ENCODE measurements at places on chromosomes 16 and 17.

DNA sequence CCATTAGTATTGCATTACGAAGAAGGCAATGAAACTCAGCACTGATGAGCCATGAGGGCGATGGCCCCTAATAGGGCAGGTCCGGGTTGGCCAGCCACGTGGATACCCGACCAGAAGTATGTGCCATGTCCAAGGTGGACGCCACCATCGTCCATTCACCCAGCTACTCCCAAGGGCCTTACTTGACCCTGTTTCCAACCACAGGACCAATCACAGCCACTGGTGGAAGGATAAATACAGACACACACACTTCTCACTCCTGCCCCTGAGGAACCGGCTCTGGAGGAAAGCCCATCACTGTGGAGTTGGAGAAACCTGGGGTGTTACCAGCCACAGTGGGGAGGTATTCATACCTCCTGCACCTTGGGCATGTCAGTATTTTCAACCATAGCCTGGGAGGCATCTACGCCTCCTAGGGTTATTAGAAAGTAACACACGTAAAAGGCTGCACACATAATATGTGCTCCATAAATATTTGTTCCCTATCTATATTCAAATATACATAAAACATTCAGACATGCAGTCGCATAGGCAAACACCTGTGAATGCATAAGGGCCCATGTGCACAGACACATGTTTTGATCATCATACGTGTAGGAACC lies 5.4 kb upstream of the ITGA3 start:
- DNase-seq = no peak

GRCh38 chr17:28716740-28717577 lies 709 bp downstream of the RAB34 start:
- DNase-seq = peak; percentile 40

DNA sequence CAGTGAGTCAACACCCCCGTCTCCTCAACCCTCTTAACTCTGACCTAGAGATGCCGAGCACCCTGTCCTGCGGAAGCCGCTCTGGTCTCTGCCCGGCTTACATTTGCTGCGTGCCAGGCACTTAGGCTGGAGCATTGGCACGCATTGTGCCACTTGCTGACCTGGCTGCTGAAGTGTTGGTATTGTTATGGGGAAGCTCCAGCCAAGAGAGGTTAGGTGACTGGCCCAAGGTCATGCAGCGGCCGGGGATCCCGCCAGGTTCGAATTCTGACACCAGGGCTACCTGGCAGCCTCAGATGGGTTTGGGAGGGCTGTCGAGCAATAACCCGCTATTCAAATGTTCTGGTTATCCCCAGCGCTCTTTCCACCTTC lies 5.0 kb upstream of the HSD17B1 start:
- DNase-seq = no peak

GRCh38 chr16:63617990-63618763 lies 1503.7 kb downstream of the CDH11 start:
- no peak for DNase-seq

DNA sequence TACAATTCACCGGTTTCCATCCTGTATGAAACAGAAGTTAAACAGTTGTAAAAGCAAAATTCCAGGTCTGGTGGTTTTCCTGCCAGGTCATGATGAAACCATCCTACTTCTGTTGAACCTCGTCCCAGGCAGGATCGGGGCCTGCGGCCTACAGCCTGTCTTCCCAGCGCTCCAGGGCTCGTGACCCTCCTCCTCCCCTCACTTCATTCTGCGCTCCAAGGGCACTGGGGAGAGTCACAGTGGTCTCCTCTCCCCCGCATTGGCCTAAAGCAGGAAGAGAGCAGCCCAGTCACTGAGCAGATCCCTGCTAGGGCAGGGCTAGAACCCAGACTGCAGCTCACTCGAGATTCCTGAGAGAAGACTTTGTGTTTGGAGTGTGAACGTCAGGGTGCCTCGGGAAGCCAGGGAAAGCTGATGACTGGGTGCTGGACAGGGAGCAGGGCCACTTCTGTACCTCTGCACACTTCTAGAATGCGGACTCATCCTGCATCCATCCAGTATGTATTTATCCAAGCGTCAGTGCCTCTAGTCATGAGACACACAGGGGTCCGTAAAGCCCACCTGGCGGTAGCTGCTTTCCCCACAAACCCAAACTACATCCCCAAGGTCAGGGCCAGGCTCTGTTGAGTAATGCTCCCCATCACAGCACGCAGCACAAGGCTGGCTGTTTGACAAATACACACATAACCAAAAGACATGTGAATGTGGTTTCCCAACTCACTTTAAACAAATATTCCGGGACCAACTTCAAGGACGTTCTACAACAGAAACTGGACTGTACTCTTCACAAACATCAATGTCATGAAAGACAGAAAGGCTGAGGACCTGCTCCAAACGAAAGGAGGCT lies 1.7 kb upstream of the ITGAE start:
- peak; percentile 90 for DNase-seq

DNA sequence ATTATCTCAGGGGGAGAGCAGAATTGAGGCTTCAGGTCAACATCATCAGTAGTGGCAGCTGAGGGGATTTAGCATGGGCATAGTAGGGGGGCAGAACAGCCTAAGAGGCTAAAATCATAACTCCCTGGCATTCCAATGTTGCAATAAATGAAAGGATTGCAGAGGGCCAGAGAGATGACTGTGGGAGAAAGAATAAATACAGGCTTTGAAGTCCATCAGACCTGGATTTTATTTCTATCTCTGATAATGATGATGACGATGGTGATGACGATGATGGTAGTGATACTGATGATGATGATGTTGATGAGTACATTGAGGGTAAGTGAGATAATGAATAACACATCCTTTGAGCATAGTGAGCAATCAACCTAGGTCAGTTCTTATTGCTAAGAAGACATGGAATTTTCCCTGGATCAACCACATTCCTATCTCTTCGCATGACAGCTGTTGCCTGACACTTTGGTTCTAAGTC lies 107.4 kb upstream of the CDH11 start:
- DNase-seq = peak; percentile 15

DNA sequence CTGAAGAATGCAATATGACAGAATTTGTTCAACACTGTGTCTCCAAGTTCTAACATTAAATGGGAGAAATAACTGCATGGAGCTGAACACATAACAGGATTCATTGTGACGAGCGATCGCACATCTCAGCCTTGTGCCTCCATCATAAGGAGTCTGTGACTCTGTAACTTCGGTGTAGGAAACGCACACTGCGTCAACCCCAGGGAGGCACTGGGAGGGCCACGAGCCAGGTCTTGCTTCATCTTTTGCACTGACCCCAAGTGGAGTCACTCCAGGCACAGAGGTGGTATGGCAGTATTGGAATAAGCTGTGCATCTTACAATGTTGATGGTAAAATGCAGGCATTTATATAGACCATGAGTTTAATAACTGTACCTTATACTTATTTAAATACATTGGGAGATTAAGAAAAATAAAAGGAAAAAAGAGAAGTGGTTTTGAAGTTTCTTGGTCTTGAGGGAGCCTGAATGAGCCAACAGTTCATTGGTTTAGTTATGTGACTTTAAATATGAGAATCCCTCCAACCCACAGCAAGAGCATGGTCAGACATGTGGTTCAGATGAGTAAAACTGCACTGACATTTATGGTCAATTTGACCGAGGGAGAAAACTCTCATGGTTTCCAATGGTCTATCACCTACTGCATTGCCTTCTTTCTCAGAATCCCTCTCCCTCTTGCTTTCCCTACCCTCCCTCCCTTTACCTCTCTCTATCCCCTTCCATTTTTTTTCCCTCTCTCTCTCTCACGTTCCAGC lies 5.7 kb upstream of the PMP22 start:
- DNase-seq = no peak

DNA sequence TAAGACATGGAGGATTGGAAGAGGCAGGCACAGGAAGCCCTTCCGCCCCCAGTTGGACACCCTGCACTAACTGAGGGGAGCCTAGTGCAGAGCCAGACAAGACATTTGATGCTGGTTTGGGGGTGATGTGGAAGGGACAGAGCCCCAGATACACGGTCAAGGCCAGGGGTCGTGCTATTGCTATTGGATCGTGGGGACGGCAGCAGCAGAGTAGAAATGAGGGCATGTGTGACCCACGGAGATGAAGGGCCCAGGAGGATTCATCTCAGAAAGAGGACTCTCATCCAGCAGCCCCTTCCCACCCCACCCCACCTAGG lies 2.0 kb upstream of the VAMP2 start:
- no peak for DNase-seq

DNA sequence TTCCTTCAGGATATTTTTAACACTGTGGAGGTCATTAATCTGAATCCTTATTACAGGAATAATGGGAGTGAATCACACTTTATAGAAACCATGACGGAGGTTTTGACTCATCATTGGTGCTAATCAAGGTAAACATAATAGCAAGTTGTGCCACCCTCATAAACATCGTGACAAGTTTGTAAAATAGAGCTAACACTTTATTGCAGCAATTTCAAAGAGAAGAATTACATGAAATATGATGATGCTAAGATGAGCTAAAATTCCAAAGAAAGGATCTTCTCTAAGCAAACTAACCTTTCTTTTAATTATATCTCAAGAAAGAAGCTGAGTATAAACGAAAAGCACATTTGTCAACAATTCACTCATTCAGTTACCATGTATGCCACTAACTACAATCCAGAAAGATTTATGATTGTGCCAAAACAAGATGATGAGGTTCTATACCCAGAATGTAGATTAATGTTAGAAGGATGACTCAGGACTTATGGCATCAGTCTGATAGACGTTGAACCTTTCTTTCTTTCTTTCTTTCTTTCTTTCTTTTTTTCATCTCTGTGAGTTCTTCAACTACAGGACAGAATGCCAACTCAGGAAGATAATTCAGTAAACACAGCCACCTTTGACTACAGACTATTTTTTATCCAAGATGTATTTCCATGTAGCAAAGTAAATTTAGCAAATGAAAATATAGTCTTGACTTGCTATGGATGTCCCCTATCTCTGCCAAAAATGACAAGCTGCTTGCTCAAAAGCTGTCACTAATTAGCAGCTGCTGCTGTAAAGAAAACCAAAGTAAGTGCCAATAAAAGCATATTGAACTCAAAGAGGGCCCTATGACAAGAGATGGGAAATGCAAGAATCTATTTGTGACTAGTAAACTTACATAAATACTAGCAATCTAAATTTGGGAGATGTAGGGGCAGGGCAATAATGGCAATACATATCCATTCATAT lies 23.3 kb downstream of the STAT5B start:
- DNase-seq = peak; percentile 45

- DNase-seq = no peak
Measured at GRCh38 chr17:34755981-34756636, 176.7 kb downstream of the TMEM132E start.

DNA sequence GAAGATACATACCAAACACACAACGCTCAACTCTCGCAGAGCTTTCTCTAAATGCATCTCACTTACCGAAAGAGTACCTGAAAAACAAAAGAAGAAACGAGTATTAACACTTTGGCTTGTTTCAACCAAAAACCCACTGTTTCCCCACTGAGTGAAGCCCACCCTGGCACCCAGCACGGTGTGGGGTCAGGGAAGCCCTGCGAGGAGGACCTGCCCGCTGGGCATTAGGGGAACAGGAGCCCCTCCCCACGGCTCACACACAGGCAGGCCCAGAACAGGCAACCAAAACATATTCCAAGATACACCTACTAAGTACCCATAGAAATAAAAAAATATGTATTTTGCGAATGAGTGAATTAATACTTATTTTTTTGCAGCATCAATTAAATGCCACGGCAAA lies 36.6 kb downstream of the LMF1 start:
- no peak for DNase-seq

GRCh38 chr17:1577583-1578013 lies 15.0 kb upstream of the PITPNA start:
- no peak for DNase-seq

DNA sequence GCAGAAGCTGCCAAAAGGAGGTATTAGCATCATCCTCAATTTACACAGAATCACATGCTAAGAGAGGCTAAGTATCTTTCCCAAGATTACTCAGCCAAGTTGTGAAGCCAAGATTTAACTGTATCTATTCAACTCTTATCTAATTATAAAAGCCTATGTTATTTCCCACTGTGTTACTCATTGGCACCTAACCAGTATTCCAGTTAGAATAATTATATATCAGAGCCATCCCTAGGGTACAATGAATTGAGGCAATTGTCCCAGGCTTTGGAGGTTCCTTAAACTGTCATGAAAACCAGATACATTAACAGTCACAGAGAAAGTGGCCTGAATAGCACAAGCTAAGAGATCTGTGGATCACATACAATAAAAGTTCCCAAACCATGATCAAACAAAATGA lies 10.9 kb upstream of the AMFR start:
- DNase-seq = no peak

DNA sequence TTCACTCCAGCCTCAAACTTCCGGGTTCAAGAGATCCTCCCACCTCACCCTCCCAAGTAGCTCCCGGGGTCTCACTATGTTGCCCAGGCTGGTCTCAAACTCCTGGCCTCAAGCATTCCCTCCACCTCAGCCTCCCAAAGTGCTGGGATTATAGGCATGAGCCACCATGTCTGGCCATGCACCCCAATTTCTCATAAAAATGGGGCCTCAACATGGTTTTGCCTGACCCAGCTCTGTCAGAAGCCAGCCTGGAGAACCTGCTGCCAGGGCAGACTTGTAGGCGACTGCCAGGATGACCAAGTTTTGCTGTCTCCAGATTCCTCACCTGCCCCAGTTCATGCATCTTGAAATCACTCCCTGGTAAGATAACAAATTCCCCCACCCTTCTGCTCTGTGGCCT lies 82.9 kb downstream of the AIPL1 start:
- no peak for DNase-seq

DNA sequence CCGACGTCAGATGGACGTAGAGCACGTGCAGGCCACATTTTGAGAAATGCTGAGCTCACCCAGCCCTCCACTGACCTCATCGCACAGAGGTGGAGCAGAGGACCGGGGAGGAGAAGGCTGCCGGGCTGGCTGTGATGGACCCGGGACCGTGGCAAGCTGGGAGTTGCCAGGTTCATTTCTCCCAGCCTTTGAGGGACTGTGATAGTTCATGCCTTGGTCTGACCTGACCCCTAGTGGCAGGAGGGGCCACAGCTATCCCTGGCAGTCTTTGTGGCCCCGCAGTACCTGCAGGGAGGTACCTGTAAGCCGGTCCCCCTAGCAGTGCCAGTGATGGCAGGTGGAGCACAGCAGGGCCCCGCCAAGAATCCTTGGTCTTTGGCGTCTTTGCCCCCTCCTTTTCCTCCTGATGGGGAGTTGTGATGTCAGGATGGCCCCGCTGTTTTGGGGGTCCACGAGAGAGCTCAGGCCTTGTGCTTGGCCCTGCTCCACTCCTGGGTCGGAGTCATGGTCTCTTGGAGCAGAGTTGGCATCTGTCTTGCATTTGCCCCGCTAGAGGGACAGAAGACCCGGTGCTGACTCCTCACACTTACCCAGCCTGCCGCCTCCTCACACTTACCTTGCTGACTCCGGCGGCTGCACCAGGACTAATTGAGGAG lies 50.4 kb downstream of the OR1D5 start:
- DNase-seq = peak; percentile 58

DNA sequence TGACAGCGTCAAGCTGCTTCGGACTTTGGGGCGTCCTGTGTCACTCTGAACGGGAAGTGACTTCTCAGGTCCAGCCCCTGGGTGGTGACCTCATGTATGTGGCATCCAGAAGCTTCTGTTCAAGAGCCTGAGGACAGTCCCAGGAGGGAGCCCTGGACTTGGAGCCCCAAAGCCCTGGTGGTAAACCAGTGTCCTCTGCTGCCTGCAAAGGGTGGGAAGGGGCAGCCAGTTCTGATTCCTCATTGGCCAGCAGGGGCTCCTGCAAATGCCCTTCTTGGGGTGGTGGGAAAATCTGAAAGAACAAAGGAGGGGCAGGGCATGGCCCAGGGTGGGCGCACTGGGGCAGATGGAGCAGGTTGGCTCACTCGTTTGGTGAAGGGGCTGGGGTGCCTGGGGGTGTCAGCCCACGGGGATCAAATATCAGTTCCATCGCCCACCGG lies 1.6 kb downstream of the OSGIN1 start:
- DNase-seq = peak; percentile 82

- peak; percentile 7 for DNase-seq
Measured at GRCh38 chr16:89037261-89038152, 56.1 kb upstream of the ACSF3 start.

Data from EL (cell line).